Anterior cingulate cortex (tissue), 58 donors: ENCODE measurements at places on chromosomes 12 and 14.

- no peak for DNase-seq
Observed at GRCh38 chr14:68392393-68393141, 400.3 kb downstream of the ZFP36L1 start.

DNA sequence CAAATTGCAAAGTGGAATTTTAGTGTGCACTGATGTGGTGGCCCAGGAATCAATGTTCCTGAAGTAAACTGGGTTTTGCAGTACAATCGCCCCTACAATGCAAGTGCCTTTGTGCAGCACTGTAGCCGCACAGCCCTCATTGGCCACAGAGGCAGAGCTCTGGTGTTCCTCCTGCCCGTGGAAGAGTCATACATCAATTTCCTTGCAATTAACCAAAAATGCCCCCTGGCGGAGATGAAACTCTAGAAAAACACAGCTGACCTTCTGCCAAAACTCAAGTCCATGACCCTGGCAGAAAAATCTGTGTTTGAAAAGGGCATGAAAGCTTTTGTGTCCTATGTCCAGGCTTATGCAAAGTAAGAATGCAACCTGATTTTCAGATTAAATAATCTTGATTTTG is 117.9 kb upstream of the PRB2 start:
- no peak for DNase-seq

- no peak for DNase-seq
Observed at GRCh38 chr14:69471916-69472315, 12.6 kb upstream of the PLEKHD1 start.

GRCh38 chr12:47066278-47067025 is 13.0 kb upstream of the PCED1B start:
- no peak for DNase-seq

DNA sequence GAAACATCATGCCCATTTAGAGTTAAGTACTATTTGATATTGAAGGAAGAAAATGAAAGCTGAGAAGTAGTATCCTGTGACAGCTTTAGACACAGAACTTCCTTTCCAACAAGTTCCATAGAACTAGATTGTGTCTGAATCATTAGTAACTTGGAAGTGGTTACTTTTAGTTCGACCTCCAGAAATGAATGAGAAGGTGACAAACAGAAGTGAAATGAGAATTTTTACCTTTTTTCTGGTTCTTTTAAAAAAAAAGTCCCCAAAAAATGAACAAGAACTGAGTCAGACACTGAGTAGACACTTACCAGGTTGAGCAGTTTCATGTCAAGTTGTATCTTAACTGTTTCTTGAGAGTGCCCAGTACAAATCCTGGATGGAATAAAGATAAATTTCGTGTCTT is 3.0 kb downstream of the ATP6V0A2 start:
- no peak for DNase-seq

DNA sequence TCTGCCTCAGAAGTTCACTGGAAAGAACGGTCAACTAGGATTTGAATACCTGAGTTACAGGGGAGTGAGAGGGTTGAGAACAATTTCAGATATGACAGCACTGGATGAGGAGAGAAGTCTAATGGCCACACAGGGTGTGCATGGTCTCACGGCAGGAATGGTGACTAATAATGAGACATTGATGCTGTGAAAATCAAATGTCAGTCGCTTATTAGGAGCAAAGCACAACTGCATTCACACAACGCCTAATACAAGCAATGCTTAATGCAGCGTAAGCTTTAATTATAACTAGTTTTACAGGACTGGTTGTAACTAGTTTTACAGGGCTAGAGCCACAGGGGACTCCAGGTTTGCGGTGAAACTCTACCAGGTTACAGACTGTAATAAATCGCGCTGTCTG is 23.4 kb upstream of the PRIMA1 start:
- DNase-seq = no peak

GRCh38 chr12:3352230-3352629 is 138.8 kb upstream of the PRMT8 start:
- no peak for DNase-seq

GRCh38 chr14:88463318-88463717 is 77.9 kb downstream of the SPATA7 start:
- no peak for DNase-seq
